ENCODE measurements at places on chromosomes 2 and 18.

DNA sequence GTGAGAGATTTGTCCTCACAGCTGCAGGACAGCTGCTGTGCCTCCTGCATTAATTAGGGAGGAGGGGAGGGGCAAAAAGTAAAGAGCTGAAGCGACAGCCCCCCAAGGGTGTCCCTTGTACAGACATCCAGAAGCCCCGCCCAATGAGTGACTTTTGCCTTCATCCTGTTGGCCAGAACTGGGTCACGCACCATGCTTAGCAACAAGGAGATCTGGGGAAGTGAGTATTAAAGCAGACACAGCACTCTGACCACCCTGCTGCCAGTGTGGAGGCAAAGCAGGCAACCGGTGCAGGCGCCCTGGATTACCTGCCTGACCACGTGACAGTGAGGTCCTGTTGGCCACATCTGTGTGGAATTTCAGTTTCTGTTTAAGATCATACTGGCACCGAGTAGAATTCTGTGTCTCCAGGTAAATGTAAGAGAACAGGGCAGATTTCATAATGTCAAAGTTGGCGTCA, 21.5 kb upstream of the BIN1 start:
- ATAC-seq: no peak

DNA sequence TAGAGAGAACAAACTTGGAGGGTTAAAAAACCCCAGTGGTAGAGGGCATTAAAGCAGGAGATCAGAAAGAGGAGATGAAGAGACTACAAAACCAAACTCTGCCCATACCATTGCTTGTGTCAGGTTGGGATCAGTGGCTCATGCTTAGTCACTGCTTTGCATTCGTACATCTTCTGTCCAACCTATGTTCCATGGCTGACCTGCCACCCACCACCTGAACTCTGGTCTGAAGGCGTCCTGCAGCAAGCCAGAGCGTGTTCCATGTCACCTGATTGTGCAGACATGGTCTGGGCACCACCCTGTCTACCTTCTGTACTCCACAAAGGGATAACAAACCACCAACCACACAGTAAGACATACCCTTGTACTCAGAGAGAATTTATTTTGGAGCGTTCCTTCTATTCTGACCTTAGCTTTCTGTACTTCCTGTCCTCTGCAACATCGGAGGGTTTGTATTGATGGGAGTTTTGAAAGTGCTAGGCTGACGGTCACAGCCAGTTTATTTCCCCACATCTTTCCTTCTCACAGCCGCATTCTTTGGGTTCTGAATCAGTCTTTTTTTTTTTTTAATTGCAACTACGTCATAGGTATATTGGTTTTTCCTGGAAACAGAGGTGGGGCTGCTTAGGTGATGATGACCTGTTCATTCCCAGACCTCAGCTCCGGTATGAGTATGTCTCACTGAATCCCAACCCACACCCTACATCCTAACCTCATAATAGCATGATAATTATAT, 88.3 kb downstream of the SOWAHC start:
- ATAC-seq: no peak

DNA sequence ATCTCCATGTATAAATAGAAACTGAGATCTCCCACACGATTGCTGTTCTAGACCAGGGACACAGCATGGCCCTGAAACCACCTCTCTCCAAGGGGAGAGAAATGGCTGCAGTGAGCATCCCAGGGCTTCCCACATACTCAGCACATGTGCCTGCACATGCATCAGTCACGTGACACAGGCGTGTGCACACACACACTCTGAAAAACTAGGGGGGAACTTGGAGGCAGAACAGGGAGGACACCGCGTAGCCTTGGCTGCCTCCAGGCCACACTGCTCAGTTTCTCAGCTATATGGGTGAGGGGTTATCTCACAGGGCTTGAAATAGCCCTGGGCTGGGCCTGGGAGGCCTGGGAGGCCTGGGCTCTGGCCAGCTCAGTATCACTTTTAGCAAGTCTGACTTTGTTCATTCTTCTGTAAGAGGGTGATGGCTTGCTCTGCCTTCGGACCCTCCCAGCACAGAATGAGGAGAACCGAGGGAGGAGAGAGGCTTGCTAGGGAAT, 66.9 kb downstream of the EMX1 start:
- no peak for ATAC-seq

GRCh38 chr2:158502974-158503373, 46.2 kb downstream of the PKP4 start:
- ATAC-seq: no peak

- ATAC-seq: peak; percentile 72
These were observed 36.6 kb upstream of the VIT start for GRCh38 chr2:36659872-36660312.
